ENCODE measurements at places on chromosomes 13 and 19. TPM values are rescaled to one million over a fixed set of nuclear protein-coding genes. Genes with fewer than 3 reads are reported as not detected.
A peak's percentile ranks its signal among the peaks of the same experiment; 100 is the strongest.

GRCh38 chr19:45163751-45164460 is 3.1 kb upstream of the NKPD1 start:
- DNase-seq, result no peak

DNA sequence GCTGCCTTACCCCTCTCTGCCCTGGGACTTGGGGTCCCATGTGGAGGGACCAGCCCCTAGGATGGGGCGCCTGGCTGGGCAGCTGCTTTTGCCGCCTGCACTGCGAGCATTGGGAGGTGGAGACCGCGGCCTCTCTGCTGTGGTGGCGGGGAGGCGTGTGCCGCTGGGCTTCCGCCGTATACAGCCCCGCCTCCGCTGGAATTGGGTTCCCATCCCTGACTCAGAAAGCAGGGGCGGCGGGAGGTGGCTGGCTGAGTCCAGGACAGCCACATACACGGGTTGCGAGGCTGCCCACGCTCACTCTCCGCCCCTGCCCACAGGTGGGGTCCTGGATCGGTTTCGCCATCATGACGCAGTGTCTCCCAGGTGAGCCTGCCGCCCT is 6.6 kb downstream of the NDUFB7 start:
- peak; percentile 58 for DNase-seq

DNA sequence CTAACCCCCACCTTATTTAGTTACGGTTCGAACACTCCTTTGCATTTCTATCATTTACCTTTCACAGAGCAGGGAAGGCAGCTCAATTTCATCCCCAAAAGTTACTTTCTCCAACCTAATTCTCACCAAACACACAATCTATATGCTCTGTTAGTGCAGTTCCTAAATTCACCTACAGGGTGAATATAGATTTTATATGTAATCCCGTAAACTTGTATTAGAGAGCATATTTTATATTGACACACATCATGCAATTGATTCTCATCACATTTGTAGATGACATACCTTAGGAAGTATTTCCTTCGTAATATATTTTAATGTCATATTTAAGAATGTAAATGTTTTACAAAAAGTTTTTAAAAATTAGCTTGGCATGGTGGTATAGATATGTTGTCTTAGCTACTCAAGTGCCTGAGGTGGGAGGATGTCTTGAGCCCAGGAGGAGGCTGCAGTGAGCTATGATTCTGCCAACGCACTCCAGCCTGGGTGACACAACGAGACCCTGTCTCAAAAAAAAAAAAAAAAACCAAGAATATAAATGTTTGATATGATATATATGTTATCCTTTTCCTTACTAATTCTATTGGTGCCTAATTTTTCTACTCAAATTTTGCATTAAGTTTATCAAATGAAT is 57.3 kb upstream of the TNFRSF19 start:
- DNase-seq, result no peak

DNA sequence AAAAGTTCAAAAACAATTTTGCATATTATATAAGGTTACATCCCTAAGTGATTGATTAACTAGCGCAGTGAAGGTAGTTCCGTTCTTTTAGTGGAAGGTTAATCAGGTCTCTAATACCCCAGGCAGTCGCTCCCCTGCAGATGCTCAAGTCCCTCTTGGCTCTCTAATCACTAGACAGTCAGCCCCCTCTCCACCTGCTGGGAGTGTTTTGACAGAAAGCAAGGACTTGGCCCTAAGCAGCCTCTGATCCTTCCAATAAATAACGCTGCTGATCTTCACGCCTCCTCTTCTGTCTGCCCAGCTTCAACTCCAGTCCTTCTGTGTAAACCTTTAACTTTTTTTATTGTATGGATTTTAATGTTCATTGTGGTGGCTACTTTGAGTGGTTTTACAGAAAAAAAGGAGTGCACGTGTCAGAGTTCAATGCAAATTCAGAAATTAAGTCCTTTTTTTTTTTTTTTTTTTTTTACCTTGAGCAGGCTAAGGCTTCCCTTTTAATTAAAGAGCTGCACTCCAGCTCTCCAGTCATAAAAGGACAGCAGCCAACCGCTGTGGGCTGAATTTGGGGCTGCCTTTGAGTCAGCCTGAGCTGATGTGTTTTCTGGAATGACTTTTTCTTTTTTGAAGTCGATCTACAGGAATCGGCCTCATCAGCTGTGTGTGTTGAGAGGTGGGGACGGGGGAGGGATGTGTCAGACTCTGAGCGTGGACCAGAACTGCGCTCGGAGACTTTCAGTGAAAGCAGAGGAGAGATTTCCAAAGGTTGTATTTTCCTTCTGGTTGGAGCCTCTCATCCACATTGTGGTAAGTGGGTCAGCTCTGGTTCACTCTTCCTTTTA is 33.8 kb upstream of the MYO16 start:
- DNase-seq, result no peak

The STARD13 gene
- total RNA-seq, result 5.6 TPM

The GFY gene
- not detected for total RNA-seq

The SHKBP1 gene
- 15.1 TPM for total RNA-seq

The LILRA1 gene
- total RNA-seq, result 0.34 TPM

DNA sequence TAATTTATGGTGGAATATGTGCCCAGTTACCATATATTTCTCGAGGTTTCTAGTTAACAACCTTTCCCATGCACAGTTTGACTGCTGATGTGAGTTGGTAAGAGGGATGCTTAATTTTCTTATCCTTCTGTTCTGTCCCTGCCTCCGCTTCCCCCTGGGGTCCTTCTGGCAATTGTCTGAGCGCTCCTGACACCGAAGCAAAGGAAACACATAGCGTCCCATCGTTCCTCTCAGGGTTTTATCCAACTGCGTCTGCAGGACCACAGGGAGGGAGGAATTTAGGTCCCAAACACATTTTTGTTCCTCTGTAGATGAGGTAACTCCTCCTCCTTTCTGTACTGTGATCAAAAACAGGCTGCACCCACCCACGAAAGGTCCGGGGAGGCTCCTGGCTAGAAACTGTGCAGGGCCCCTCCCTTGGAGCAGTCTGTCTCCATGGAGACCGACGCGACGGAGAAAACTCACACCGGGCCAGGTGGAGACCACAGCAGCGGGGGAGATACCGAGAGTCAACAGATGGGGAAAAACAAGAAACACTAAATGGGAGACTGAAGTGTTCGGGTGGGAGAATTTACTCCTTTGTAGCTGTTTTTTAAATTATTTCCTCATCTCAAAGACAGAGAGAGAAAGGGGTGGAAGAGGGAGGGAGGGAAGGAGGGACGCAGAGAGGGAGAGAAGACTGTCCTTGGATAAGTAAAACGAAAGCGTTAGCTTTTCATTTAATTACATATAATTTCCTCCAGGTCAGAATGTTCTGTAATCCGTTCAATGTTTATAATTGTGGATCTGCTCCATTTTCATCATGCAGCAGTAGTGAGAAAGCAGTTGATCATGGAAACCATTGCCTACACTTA is 191.8 kb upstream of the NBEA start:
- no peak for DNase-seq

DNA sequence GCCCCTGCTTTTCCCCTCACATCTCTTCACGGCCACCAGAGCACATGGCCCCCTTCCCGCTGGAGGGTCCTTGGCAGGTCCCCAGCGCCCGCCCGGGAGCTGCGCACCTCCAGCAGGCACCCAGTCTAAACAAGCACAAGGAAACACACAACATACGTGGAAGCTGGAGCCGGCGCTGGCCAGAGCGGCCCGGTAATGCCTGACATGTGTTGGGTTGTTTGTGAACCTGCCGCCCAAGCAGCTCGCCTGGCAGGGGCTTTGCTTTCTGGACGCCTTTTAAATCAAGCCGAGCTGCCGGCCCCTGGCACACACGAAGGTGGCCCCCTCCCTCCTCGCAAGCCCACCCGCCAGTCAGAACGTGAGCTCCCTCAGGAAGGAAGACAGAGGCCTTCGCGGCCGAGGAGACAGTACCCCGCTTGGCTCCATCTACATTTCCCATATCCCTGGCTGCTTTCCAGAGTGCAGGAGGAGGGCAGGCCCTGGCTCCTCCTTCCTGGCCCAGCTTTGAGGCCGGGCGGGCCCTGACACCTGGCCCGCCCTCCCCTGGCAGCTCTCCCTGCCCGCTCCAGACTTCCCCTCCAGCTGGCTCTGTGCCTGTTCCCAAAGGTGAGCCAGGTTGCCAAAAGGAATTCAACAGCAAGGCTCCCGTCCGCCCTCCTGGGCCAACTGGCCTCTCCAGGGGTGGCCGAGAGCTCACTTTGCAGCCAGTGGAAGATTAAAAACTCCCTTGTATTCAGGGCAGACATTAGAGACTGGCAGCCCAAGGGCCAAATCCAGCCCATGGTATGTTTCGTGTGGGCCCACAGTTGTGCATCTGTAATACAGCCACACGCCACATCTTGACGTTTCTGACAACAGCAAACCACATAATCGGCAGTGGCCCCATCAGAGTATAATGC is 28.7 kb downstream of the COMP start:
- peak; percentile 87 for DNase-seq

The SRRM5 gene
- total RNA-seq, result 0.34 TPM

The ZNF575 gene
- 1.3 TPM for total RNA-seq

DNA sequence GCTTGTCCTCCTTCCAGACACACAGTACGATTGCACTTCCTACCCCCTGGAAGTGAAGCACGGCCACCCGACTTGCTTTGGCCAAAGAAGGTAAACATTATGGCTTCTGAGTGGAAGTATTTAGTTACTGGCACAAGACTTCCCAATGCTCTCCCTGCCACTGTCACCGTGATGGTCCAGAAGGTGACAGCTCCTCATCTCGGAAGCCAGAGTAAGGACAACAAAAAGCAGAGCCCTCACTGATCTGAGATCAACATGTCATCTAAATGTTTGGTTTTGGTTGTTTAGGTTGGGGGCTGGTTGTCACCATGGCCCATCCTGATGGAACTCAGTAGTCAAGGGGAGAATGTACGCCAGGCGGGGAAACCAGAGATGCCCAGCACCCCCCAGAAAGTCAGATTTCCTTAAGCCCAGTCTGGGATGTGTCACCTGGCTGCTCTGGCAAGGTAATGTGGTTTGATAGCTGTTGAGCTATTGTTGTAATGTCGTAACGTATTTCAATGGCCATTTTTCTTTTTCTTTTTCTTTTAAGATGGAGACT is 170.1 kb upstream of the ZNF536 start:
- DNase-seq, result no peak

GRCh38 chr13:45162821-45163220 is 38.0 kb downstream of the KCTD4 start:
- DNase-seq, result no peak

The ZNF541 gene
- total RNA-seq, result 0.13 TPM

DNA sequence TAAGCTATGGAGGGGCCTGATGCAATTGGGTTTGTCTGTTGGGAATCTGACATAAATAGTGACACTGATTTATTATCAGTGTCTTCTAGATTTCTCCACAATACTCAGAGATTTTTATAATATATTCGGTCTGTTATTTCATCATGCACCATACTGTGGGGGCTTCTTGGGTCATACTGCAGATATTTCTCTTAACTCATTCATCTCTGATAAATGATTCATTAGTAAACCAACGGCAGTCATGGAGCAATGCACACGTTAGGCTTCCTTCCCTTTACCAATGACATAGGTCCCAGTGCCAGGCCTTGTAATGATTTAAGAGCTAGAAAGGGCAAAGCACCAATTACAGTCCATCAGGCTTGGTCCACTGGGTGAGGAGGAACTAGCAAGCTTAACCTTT is 53.6 kb downstream of the FAM216B start:
- no peak for DNase-seq
